ENCODE measurements at places on chromosomes 11 and 22.

DNA sequence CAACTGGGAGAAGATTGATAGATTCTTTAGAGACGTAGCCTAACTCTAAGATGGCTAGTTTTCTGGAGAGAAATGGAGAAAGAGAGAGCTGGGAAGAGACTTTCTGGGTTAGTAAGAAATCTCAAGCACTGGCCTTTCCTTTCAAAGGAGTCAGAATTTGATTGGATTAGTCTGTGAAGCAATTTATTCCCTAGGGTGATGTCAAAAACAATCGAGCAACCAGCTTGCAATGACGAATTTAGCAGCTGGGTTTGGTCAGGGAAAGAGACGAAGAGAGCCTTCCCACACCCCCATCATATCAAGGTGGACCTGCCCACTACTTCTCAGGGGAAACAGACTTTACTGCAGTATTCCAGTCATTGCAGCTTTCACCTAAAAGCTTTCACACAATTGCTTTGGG is 10.8 kb downstream of the KRTAP5-6 start:
- DNase-seq = no peak

- peak; percentile 45 for DNase-seq
Observed at GRCh38 chr11:128520888-128521681, 66.3 kb downstream of the ETS1 start.

DNA sequence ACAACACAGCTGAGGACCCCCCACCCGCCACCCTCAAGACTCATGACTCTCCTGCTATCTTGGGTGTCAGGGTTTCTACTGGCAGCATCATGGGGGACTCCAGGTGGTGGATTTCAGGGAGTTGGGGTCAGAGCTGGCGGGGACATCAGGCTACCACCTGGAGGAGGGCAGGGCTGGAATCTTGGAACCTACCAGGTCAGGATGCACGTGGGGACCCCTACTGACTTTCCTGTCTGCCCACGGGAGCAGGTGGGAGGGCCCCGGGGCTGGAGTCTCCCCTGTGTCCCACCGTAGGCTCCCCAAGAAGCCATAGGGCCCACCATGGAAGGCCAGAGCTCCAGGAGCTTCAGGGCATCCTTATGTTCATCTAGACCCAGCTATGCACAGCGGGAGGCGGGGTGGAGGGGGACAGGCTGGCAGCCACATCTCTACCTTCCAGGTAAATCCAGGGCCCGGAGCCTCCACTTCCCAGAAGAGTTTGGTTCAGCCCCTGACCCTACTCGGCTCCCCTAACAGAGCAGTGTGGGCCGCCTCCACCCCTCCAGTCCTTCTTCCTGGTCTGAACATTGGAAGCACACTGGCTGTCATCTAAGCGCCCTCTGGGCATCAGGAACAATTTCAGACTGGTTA is 10.0 kb downstream of the SLC37A2 start:
- DNase-seq = no peak

GRCh38 chr11:45918331-45918941 is 759 bp upstream of the PEX16 start:
- DNase-seq = peak; percentile 82

GRCh38 chr22:39356464-39356863 is 6.7 kb downstream of the SYNGR1 start:
- DNase-seq = no peak

DNA sequence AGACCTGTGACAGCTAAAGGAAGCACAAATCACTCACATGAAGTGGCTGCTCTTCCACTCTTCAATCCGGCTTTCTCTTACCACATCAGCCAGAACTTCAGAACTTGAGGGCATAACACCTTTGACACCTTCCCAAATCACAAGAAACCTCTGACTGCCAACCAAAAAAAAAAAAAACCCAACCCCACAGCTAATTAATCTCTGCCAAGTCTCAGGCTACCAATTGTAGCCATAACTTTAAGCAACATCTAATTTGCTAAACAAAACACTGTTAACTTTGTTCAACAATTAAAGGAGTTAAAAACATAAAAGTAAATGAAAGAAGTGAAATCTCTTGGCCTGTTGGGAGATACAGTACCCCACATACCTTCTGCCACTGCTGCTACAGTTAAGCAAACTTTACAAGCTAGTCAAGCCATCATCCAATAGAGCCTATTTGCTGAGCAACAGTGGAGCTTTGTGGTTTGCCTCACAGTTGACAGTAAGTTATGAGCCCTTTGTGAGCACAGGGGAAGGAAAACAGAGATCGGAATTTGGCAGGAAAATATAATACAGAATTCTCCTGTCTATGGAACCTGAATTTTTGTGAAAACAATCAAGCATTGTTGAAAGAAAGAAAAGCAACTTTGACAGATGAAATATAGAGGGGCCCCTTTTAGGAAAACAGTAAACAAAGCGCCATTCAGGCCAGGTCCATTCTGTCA is at the start of gene SOX6:
Gene SOX6, minus strand, starts transcription at position 490 of the 704 bp plus-strand sequence. CDS start 15,298 bp downstream, outside the sequence.
- peak; percentile 41 for DNase-seq

DNA sequence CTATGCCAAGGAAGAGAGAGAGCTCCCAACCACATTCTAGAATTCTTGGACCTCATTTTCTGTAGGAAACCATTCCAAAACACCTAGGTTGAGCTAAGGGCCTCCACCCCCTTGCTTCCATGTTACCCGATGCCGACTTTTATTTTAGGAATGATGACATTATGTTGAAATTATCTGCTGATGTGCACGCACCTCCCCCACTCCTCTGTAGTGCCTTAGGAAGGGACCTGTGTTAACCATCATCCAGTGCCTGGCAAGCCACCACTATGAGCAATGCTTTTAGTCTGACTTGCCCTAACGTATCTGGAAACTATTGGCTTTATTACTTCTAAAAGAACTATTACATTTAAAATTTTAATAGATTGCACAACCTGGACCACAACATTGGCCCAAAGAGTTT is 42.1 kb downstream of the NCAPD3 start:
- no peak for DNase-seq

- DNase-seq = peak; percentile 15
Observed at GRCh38 chr22:19884161-19884953, 29.7 kb upstream of the GNB1L start.

GRCh38 chr11:86720546-86720945 is 48.1 kb upstream of the ME3 start:
- DNase-seq = no peak

DNA sequence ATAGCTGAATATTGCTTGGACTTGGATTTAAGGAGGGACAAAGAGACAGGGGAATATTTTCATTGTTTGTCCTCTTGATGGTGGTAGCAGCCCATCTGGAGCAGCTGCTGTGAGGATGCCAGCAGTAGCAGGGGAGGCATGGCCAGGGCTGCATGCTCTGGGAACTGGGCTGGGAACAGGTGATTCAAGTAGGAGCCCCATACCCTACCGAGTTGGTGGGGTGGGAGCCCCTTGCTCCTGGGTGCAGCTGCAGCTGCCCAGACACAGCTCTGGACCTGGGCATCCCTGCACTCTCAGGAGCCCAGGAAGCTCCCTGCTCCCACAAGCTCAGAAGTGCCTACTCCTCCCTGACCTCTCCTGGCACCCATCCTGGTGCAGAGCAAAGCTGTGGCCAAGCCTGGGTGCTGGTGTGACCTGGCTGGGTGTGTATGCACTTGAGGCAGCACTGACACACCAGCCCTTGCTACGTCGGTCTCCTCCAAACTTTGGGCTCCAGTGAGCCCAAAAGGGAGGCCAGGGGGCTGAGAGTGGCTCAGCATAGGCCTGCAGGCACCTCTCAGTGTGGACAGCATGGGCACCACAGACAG is 341.8 kb upstream of the CCDC179 start:
- no peak for DNase-seq

DNA sequence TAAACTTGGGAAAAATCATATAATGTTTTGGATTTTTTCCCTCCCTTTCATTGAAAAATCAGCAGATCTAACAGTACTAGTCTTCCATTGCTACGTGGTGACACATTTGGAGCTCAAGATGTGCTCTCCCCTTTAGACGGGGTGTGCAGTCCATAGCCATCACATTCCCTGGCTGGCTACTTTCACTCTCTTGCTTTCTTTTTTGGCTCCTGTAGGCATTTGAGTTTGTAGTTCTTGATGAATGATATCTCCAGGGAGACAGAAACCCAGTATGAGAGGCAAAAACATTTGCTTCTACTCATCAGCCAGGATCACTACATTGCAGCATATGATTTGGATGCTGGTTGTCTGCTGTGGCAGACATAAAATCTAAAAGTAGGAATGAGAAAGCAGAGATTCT is 12.1 kb downstream of the CCDC81 start:
- no peak for DNase-seq

GRCh38 chr11:17581036-17581731 is 34.1 kb downstream of the OTOG start:
- no peak for DNase-seq

DNA sequence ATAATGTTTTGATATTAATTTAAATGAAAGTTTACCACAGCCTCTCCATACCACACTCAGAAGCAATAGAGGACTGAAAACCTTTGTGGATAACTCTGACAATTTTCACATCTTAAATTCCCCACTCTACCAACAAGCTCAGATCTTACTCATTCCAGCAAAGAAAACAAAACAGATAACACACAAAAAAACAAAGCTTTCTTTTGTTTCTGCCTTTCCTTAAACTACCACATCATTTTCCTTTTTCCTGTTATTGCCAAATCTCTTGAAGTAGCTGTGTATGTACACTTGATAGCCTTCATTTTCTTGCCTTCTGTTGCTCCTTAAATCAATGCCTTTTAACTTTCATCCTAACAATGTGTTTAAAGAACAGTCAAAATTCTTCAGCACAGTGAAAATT is 484.9 kb downstream of the NTM start:
- DNase-seq = no peak

GRCh38 chr11:126355324-126355925 is at the start of gene ST3GAL4:
ST3GAL4 (plus strand) TSS chr11:126355686; CDS start chr11:126406156, 50,470 bp downstream.
- peak; percentile 87 for DNase-seq

All from SJCRH30 (cell line).